ENCODE measurements at places on chromosomes 16 and 17.

DNA sequence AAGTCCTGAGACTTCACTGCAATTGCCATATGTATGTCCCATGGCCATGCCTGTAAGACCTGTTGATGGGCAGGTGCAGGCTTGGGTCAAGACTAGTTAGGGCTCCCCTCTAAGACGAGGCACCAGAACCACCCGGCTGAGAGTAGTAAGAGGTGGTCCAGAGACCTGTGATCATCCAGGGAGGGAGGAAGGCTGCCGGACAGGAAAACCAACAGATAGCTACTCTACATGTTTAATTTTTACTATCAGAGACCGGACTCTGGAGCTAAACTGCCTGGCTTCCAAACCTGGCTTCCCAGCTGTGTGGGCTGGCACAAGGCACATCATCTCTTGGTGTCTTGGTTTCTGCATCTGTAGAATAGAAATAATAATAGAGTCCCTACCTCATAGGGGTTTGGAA is 73.0 kb downstream of the ERCC4 start:
- DNase-seq = no peak

DNA sequence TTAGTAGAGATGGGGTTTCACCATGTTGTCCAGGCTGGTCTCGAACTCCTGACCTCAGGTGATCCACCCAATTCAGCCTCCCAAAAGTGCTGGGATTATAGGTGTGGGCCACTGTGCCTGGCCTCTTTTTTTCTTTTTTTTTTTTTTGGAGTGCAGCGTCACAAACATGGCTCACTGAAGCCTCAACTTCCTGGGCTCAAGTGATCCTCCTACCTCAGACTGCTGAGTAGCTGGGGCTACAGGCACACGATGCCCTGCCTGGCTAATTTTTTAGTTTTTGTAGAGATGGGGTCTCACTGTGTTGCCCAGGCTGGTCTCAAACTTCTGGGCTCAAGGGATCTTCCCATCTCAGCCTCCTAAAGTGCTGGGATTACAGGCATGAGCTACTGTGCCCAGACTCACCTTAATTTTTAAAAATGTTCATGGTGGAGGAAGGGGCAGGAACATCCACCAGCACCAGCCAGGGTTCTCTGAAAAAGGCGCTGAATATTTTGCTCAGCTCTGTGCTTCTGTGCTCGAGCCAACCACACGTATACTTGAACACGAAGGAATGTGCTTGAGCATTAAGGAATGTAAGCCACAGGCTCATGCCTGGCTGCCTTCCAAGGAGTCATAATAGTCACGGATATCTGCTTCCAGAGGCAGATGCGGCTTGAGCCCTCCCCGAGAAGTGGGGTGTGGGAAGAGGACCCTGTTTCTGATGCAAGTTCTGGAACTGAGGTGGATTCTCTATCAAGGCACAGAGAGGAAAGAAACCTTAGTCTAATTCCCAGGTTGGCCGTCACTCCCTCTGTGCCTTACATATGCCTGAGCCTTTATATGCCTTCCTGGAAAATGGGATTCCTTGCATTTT is 65.5 kb upstream of the CREBBP start:
- no peak for DNase-seq

- no peak for DNase-seq
These were observed 2.3 kb upstream of the ABCA9 start for GRCh38 chr17:69062860-69063581.

DNA sequence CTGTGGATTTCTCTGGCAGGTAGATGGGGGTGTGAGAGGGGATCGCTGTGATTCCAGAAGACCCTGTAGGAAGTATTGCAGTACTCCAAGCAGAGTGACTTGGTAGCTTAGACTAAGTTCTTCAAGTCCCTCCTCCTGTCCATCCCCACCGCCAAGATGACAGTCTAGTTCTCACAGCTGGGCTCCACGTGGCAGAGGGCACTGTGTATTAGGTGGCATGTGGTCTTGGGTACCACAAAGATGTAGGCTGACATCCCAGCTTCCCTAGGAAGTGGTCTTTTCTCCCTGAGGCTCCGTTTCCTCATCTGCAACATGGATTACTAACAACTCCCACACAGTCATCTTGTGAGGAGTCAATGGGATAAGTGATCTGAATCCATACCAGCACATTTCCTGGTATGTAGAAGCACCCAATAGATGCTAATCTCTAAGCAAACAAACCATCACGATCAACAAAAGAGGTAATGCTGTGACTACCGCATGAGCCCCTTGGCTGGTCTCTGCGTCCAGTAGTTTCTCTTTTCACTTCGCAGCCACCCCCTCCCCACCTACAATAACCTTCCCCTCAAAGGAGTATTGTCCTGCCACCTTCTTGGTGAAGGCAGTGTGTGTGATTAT is 349.1 kb upstream of the EEF2KMT start:
- DNase-seq = no peak

DNA sequence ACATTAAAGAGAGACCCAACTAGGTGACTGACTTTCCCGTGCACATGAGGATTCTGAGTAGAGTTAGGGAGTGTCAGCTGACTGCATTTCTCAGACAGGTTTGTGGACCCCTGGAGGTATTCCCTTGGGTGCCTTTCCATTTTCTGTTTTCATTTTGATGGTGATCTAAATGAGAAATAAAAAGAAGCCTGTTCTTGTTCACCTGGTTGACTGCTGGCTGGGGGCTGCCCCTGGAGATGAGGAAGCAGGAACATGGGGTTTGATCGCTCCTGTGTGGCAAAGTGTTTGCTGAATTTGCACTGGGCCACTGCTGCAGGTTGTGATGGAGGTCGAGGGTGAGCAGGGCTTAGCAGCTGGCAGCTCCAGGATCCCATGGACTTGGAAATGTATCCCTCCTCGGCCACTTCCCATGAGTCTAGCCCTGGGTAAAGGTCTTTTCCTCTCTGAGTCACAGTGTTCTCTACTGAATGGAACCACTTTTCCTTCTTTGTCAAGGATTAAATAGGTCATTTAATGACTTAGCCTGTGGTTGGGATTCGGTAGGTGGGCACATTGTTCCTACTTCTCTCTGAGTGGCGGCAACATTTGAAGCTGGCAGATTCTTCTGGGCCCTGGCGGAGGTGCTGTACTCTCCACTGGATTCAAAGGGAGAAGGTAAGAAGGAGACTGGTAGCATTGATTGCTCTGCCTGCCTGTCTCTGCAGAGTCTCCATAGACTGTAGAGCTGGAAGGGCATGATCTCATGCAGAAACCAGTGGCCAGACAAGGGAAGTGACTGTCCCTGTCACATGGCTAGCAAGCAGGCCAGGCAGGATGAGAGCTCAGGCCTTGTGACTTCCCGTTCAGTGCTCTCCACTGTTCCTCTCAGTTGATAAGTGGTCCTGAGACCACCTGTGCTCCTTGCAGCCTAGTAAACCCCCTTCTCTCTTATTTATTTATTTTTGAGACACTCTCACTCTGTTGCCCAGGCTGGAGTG is 17.9 kb downstream of the SNX29 start:
- no peak for DNase-seq

DNA sequence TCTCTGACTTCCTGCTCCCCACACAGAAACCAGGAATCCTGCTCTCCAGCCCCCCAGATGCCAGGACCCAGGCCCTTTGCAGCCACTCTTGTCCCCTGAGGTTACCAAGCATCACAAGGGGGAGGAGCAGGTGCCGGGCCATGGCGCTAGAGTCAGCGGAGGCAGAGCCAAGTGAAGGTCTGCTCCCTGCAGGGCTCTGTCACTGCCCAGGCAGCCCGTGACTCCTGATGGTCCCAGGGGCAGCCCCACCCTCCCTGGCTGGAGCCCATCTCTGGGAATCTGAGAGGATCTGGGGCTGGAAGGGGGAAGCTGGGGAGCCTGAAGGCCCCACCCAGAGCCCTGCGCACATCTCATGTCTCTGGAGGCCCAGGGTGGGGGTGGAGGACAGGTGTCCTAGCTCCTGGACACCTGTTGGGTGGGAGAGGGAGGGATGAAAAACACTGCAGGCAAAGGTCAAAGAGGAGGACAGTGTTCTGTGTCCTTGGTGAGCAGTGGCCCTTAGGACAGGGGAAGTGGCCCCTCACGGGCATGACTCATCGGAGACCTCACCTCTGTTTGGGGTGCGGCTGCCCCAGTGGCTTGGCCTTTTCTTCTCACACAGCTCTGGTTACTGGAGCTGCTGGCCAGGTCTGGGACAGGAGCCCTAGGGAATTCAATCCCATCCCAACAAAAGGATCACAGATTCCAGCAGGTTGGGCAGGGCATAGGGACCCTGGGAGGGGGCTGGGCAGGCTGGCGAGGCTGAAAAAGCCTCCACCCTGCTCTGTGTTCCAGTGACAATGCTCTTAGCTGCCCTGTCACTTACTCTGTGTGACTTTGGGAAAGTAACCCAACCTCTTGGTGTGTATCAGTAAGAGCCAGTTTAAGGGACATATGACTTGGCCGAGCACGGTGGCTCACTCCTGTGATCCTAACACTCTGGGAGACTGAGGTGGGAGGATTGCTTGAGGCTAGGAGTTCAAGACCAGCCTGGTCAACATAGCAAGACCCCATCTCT is at the start of gene PRSS36:
Gene PRSS36, minus strand, starts transcription at position 173 of the 997 bp plus-strand sequence. Its CDS starts 31 bp downstream, at position 142.
- DNase-seq = no peak

DNA sequence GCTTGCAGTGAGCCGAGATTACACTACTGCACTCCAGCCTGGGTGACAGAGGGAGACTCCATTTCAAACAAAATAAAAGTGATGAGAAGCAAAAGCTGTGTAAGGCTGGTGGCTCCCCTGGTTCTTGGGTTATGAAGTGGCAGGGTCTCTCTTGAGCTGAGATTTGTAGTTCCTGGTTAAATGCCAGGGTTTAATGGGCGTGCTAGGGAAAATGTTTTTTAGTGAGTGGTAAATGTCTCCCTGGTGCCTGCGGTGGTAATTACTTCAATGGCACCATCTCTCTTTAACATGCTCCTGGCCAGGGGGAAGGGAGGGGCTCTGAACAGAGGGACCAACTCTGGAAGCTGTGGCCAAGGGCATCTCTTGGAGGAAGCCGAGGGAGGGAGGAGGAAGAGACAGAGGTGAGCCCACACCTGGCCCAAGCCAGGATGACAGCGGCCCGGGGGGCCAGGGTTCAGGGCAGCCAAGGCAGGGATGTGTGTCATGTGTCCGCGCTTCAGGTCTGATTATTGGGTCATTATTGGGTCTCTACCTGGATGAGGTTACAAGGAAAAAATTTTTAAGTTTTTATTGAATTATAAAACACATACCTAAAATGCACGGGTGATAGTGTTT is 17.8 kb upstream of the RPL38 start:
- DNase-seq = no peak

- no peak for DNase-seq
These were observed 50.3 kb downstream of the N4BP1 start for GRCh38 chr16:48559462-48560211.

DNA sequence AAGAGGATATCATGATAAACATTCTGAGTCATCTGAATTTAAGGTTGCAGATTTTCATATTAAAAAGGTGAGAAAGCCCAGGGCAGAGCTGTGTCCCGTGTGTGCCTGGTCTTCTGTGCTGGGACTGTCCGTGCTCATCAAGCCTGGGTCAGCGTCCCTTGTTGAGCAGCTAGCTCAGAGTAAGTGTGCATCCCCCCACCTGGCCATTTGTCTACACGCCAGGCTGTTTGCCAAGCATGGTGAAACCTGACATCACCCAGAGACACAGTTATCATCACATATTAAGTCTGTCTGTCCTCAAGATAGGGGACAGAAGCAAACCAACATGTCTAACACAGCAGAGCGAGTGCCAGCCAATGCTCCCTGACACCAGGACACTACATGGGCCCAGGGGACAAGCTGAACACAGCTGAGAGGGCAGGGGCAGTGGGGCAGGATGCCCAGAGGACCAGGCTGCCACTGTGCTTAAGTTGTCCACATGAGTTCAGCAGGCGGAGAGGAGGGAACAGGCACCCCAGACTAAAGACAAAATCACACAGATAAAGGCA is 57.9 kb upstream of the CNEP1R1 start:
- DNase-seq = no peak

DNA sequence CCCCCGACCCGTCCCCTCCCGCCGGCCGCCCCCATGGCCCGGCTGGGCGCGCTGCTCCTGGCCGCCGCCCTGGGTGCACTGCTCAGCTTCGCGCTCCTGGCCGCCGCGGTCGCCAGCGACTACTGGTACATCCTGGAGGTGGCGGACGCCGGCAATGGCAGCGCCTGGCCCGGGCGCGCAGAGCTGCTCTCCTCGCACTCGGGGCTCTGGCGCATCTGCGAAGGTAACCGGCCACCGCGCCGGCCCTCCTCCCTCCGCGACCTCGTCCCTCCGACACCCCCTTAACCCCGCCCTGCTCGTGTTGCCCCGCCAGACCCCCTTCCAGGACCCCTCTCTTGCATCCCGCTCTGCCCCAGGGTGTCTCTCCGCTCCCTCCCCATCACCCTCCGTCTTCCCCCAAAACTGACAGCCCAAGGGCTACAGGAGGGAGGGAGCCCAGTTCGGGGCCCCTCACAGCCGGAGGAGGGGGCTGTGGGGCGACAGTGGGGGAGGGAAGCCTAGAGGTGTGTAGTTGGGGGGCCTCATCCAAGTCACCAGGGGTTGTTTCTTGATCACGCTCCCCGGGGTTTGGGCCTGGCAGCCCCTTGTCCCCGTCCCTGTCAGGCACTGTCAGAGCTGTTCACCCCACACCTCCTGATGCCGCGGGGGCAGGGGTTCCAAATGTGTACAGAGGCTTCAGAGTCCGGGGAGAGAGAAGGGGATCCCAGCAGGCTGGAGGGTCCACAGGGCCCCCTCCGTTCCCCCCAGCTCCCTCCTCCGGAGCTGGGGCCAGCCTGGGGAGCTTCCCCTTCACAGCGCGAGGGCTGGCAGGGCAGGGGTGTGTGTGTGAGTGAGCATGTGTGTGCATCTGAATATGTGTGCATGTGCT is 794 bp downstream of the TMEM235 start:
- no peak for DNase-seq

GRCh38 chr16:84324434-84325262 is 30.0 kb downstream of the WFDC1 start:
- no peak for DNase-seq

- no peak for DNase-seq
These were observed 227.6 kb upstream of the ASIC2 start for GRCh38 chr17:33520426-33521330.
